Activated T-cell treated with anti-CD3 and anti-CD28 coated beads, Interleukin-2, amount 50 U/mL, for 1 hour (primary cell): ENCODE measurements at places on chromosomes 2 and 18.
A peak's percentile ranks its signal among the peaks of the same experiment; 100 is the strongest.

DNA sequence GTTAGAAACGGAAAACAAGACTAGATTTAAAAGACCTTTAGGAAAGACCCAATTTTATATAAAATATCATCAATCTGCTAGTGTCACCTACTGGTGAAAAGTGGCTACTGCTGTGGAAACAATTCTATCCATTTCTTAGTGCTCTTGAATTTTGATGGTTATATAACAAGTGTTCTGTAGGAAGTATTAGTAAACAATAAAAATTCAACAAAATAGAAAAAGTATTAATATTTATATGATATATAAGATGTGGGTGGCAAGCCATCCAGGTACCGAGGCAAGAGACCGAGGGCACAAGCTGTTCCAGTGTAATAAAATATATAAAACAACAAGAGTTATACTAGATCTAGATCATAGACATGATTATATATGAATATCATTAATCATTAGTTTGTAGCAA lies 6.2 kb upstream of the TMEM87B start:
- no peak for DNase-seq

- no peak for DNase-seq
Observed at GRCh38 chr2:233802132-233802815, 24.1 kb downstream of the MROH2A start.

DNA sequence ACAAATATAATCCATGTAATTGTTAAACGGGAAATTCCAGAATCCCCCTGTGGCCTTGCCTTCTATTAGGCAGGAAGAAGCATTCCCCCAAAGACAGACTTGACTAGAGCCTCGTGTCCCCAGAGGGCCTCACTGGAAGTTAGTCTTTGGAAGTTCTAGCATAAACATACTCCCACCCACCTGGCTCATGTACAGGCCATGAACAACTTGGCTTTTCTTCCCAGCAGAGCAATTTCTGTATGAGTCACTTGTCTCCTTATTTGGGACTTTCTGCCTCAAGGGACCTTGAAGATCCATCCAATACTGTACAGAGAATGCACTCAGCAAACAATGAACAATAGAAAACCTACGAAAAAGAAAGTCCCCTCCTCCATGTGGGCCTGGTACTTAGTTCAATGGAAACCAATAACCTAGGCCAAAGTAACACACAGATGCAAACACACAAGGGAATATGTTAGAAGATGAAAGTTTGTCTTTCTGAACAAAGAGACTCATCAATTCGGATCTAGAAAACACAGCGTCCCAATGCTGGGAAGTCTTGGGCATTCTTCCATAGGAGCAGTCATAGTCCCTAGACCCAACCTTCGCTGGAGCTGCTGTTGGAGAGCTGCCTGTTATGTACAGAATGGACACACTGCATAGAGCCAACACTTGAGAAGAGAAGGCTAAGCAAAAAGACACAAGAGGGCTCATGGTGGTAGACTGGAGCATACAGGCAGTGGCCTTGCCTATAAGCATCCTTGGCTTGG lies 303.5 kb downstream of the HRH4 start:
- DNase-seq: no peak

GRCh38 chr2:178286636-178287035 lies 92.3 kb downstream of the OSBPL6 start:
- no peak for DNase-seq

DNA sequence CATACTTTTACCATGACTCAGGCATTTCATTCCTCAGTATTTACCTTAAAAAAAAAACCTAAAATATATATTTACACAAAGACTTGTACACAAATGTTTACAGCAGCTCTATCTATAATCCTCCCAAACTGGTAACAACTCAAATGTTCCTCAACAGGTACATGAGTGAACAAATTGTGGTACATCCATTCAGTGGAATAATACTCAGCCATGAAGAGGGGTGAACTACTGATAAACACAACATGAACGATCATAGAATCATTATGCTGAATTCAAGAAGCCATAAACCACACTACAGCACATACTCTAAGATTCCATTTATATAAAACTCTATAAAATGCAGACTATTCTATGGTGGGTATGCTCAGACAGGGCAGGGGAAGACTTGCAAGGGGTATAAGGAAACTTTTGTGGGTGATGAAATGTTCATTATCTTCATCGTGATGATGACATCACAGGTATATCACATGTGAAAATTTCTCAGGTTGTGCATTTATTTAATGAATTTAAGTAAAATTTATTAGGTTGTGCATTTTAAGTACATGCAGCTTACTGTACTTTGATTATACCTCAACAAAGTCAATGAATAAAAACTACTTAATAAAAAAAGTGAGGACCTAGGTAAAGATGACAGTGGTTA lies 24.7 kb upstream of the DUSP2 start:
- no peak for DNase-seq

DNA sequence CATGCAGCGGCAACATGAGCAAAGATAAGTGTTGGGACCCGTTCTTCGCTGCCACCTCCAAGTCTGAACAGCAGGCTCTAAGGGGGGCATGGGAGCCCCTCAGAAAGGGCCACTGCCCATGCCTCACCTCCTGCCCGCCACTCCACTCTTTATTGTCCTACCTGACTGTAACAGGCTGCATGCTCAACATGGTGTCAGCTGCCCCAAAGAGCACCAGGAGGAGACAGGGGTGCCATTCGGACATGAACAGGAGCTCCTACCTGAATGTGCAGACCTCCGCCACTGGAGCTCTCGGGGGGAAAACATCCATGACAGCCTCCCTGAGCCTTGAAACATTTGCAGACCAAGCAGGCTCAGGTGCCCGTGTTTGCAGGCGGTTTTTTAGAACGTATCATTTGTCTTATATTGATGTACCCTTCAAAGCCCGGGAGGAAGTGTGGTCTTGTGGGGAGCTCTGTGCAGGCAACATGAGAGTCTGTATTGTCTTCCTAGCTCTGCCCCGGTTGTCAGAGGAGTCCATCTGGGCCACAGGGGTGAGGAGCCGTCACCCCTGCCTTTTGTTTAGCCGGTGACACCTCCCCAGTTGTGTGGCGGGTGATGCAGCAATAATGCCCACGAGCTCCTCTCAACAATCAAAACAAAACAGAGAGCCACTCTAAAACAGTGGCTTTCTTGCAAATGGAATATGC lies 35.1 kb upstream of the CD8A start:
- peak; percentile 61 for DNase-seq

- DNase-seq: no peak
Observed at GRCh38 chr2:14737201-14737600, 104.7 kb downstream of the LRATD1 start.

- no peak for DNase-seq
Observed at GRCh38 chr2:215479536-215480240, 43.8 kb upstream of the FN1 start.

- no peak for DNase-seq
Observed at GRCh38 chr2:129882476-129882875, 97.0 kb upstream of the RAB6C start.

DNA sequence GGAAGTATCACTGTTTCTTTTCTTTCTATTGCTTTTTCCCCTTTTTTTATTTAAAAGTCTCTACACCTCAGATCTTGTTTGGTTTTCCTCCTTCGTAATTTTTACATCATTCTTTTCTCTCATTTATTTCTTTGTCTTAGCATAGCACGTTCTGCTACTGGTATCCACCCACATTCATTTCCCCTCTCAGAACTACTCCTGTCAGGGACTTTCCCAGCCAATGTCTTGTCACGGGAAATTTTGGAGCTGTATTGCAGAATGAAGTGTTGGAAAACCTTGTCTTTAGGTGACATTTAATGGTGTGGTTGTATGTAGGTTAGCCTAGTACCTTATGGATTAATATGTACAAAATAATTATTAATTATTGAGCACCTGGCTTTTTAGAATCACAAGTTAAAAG lies 34.0 kb downstream of the TTLL4 start:
- DNase-seq: no peak

DNA sequence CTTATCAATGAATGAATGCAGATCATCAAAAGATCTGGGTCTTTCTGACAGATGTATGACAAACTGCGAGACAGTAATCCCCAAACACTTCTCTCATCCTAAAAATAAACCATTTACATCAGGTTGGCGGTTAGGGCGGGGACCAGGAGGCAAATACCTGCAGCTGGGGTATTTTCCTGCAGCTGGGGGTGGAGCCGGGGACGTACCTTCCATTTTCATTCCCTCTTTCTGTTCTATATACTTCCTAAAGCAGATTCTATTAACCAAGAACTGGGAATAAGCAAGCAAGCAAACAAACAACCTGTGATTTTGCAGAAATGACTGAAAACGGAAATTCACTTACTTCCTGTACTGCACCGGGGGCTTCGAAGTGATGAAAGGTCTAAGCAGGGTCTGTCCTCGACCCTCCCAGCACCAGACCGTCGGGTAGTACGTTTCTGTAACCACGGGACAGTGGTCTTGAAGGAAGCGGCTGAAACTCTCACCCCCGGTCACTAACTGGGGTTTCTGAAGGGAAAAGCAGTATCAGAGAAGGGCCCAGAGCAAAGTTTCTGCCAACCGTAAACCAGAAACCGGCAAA lies 1.2 kb downstream of the ABHD3 start:
- DNase-seq: no peak

- DNase-seq: no peak
Observed at GRCh38 chr18:62420151-62420512, 95.0 kb downstream of the TNFRSF11A start.
